ENCODE measurements at places on chromosomes 13 and 19. TPM values are rescaled to one million over a fixed set of nuclear protein-coding genes. Genes with fewer than 3 reads are reported as not detected.

DNA sequence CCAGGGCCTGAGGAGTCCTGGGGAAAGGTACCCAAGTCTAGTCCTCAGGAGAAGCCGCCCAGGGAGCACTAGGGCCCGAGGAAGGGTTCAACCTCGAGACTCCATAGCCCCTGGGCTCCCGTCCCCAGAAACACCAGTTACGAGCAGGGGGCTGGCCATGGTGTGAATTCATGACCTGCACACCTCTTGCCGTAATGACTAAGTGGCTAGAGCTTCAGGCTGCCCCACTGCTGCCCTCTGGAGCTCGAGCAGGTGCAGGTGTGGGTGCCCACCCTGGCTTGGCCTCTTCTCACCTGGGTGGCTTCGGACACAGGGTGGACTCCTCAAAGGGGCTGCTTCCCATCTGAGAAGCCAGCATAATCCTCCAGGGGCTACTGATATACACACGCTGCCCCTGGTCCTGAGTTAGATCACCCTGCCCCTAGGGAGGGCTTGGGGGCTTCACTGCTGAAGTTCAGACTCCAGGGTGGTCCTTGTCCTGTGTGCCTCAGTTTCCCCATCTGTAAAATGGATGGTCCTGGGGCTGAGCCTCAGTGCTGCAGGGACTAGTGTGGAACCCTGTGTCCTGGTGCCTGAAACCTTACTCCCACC is 13.6 kb downstream of the SPC24 start:
- DNase-seq, result no peak

GRCh38 chr13:102401265-102401664 is 583 bp downstream of the FGF14 start:
- peak; percentile 48 for DNase-seq

- no peak for DNase-seq
Measured at GRCh38 chr19:45050036-45050435, 11.2 kb downstream of the CLASRP start.

GRCh38 chr19:7832009-7832408 is 2.0 kb downstream of the EVI5L start:
- no peak for DNase-seq

The KRTDAP gene
- total RNA-seq, result not detected

The GPX4 gene
- 430 TPM for total RNA-seq
